ENCODE measurements at places on chromosomes 1 and 21.

- no peak for DNase-seq
Observed at GRCh38 chr1:22670352-22670975, 17.4 kb downstream of the C1QB start.

GRCh38 chr1:39720094-39720999 lies 18.3 kb upstream of the PPIE start:
- DNase-seq = no peak

DNA sequence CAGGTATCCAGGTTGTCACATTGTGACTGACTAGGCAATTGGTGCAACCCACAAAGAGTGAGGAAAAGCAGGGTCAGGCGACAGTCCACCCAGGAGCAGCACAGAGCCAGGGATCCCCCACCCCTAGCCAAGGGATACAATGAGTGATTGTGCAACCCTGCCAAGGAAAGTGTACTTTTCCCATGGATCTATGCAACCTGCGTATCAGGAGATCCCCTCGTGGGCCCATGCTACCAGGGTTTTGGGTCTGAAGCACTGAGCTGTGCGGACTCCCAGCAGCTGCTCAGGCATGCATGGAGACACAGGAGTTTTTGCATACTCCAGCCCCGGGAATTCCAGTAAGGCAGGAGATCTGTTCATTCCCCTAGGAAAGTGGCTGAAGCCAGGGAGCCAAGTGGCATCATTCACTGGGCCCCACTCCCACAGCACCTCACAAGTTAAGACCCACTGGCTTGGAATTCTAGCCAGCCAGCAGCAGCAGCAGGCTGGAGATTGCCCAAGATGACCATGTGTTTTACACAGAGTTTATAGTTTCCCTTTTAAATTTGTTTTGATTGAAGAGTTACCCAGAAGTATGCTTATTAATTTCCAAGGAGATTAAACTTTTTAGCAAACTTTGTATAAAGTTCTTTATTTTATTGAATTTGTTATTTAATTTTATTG lies 136.0 kb downstream of the LTN1 start:
- DNase-seq = no peak

DNA sequence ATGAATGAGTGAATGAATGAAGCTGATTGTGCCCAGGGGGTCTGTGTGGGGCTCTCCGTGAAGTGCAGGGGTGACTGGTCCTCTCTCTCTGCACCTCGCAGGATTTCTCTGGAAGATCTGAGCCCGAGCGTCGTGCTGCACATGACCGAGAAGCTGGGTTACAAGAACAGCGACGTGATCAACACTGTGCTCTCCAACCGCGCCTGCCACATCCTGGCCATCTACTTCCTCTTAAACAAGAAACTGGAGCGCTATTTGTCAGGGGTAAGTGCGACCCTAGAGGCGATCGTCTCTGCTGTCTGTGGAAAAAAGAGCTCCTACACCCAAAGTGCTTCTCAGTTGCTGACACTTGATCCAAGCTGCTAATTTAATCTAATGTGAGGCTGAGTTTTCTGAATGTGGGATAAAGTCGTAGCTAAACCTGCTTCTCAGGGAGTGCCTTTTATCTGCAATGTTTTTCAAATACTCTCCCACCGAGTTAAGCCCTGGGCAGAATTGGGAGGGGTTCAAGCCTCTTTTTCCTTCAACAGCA lies 101.7 kb downstream of the HUNK start:
- no peak for DNase-seq

- no peak for DNase-seq
Observed at GRCh38 chr1:244164511-244164890, 113.4 kb downstream of the ZBTB18 start.

DNA sequence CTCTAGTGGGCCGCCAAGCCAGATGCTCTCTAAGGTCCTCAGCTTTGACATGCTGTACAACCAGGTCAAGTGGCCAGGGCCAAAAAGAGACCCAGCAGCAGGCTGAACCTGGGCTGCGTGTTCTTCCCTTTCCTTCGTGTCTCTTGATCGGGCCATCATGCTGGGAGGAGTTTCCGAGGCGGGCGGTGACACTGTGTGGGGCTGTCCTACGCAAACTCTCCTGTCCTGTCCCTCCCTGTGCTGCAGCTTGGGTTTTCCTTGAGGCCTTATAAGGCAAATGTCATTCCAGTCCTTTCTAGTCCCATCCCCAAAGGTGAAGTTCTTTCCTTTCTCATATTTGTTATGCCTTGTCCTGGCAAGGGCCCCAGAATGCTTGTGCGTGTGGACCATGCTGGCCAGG lies 56.7 kb downstream of the ARHGEF10L start:
- no peak for DNase-seq

- DNase-seq = no peak
Observed at GRCh38 chr1:93442008-93442666, 5.8 kb upstream of the FNBP1L start.

DNA sequence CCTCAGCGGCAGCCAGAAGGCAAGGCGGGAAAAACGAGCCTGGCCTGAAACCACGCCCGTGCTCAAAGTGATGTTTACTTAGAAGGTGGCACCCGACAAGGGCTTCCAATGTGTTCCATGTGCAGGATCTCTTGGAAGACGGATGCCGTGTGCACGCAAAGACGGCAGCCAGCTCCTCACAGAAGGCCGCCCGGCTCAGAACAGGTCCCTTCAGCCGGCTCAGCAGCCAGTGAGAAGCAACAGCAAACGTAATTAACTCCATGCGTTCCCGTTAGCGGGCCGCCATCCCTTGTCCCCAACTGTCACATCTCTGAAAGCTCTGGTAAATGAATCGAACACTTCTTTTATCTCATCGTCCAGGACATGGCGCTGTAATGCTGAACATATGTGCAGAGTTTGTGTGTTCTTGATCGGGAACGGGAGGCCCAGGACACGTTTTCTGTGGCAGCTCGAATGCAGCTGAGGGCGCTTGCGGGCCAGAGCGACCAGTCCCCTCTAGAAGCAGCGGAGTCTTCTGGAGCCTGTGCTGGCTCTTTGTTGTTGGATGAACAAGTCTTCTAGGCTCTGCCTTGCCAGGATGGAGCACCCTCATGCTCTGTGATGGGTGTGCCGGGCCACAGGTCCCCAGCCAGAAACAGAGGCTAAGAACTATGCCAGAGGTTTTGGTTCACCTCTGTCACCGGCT lies 94.6 kb upstream of the ARHGEF16 start:
- no peak for DNase-seq

DNA sequence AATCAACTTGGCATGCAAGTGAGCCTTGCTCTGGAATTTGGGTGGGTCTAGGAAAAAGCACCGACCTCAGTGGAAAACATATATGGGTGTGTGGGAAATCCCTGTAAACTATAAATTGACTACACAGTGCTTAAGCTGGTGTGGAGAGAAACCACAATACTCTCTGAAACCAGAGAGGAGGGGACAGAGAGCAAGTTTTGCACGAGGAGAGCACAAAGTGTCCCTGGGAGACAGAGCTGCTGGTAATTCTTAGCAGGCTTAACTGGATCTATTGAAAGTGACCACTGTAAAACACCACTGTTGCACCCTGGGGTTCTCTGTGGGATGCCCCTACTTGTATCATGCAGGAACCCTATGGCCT lies 12.8 kb downstream of the KCNJ15 start:
- DNase-seq = no peak

GRCh38 chr1:101781201-101781831 lies 215.4 kb downstream of the OLFM3 start:
- DNase-seq = no peak

DNA sequence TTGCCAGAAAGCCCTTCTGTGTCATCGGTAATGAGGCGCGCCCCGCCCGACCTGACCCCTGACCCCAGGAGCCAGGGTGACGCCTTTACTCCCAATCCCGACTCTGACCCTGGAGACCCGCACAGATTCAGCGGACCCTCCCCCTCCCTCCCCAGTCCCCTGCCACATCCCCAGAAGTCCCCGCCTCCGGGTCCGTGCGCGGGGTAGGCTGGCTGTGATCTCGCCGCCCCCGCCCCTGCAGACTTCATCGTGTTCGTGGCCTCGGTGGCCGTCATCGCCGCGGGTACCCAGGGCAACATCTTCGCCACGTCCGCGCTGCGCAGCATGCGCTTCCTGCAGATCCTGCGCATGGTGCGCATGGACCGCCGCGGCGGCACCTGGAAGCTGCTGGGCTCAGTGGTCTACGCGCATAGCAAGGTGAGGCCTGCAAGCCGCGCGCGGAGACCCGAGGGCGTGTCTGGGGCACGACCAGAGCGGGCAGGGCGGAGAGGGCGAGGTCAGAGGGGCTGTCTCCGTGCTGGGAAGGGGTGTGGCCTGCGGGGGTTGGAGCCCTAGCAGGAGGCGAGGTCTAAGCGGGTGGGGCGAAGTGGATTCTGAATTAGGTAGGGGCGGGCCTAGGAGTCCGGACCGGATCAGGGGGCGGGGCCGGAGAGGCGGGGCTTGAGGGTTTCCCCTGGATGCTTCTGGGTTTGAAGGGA lies 34.8 kb downstream of the KCNQ4 start:
- DNase-seq = no peak

DNA sequence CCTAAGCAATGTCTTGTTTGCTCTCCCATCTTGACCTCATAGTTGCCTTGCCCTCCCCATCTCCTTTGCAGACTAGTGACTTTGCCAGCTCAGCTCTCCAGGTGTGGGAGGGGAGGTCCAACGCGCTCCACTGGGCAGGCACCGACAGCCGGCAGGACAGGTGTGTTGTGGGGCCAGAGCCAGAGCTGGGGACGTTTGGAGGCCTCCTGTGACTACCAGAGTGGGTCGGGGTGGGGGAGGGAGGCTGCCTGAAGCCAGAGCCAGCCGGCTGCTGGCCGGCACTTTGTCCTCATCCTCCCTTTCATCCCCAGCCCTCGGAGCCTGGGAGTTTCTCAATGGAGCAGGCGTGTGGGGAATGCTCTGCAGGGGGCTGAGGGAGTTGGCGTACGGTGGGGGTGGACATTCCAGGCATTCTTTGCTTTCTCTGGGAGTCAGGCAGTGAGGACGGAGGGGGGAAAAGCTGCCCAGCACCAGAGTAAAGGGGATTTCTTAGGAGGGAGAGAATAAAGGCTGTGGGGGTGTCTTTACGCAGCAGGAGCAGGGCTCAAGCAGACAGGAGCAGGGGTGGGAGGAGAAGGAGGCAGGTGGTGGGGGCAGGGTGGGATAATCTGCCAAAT lies 20.2 kb downstream of the NUAK2 start:
- no peak for DNase-seq

GRCh38 chr1:226736908-226737818 lies 1.9 kb downstream of the ITPKB start:
- peak; percentile 55 for DNase-seq

DNA sequence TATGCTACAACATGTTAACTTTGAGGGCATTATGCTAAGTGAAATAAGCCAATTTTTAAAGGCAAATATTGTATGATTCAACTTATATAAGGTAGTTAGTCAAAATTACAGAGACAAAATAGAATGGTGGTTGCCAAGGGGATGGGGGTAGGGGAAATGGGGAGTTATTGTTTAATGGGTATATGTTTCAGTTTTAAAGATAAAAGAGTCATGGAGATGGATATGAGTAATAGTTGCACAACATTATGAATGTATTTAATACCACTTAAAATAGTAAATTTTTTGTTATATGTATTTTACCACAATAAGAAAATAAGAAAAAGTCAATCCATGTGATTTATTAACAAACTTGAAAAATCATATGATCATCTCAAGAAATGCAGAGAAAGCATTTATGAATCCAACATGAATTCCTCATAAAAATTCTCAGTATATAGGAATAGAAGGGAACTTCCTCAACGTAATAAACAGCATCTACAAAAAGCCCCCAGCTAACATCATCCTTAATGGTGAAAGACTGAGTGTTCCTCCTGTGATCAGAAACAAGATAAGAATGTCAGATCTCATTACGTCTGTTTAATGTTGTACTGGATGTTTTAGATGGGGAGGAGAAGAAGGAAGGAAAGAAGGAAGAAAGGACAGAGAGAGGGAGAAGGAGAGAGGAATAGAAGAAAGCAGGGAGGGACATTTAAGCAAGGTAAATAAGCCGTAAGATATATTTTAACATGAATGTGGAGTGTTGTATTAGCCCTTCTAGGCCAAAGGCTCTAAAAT lies 6.7 kb upstream of the TSEN15 start:
- DNase-seq = no peak

GRCh38 chr1:242011894-242012660 lies 13.2 kb upstream of the MAP1LC3C start:
- no peak for DNase-seq

GRCh38 chr1:40435471-40435870 lies 14.8 kb upstream of the ZFP69B start:
- no peak for DNase-seq

DNA sequence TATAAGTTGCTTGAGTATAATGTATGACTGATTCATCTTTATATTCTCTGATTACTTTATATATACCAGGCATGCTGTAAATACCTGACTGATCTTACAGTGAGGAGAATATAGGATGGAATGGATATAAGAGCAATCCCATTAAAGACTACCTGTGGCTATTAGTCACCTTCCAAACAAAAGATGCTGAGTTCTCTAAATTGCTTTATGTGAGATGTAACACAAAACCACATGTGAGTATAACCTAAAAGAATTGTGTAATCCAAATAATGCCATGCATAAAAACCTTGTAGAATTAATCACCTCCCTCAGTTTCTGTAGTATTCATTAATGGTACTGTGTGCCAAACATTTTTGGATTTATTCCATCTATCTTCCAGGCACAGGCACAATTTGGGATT lies 134.6 kb upstream of the LRRC7 start:
- DNase-seq = no peak

- no peak for DNase-seq
Observed at GRCh38 chr1:41357451-41358101, 3.7 kb upstream of the FOXO6 start.

- DNase-seq = no peak
Observed at GRCh38 chr1:30258471-30258870, 464.9 kb downstream of the MATN1 start.

GRCh38 chr1:170414989-170415709 lies 116.8 kb upstream of the GORAB start:
- DNase-seq = no peak

- DNase-seq = no peak
Observed at GRCh38 chr21:45356653-45357435, 48.1 kb upstream of the COL18A1 start.

DNA sequence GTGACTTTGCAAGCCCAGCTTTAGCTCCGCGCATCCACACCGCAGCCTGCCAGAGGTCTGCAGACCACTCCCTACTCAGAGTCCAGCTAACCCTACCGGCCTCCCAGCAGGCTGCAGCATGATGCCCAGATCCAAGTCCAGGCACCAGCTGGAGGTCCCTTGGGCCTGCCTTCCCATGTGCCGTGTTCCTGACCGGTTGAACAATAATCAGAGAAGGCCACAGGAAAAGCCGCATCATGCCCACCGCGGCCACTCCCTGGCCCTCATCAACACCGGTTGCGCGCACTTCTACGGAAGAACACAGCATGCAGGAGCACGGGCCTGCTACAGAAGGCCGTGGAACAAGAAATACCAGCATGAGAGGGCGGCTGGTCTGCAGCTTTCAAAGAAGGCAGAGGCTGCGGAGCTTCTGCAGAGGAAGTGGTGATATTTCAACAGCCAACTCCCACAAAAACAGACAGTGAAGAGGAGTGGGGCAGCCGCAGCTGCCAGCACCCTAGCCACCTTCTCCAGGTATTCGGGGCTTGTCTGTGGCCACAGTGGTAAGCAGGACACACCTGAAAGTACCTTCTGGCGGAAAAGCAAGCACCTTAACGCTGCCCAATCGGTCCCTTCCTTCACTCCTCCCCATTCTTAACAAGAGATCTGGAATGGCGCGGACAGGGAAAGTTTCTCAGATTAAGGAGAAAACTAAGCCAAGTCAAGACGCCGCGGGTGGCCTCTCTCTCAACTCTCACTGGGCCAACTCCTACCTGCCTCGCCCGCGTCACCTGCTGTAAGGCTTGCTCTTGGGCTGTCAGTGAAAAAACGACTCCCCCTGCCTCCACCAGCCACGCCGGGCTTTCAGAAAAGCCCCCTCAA lies 1.5 kb downstream of the PGBD5 start:
- DNase-seq = no peak

- DNase-seq = peak; percentile 36
Observed at GRCh38 chr1:201713086-201713810, 115.7 kb upstream of the IPO9 start.
